Renal cortex interstitium (tissue), 15 donors: ENCODE measurements at places on chromosomes 2 and 18.

- peak; percentile 36 for DNase-seq
Measured at GRCh38 chr2:106839849-106840595, 45.9 kb downstream of the ST6GAL2 start.

DNA sequence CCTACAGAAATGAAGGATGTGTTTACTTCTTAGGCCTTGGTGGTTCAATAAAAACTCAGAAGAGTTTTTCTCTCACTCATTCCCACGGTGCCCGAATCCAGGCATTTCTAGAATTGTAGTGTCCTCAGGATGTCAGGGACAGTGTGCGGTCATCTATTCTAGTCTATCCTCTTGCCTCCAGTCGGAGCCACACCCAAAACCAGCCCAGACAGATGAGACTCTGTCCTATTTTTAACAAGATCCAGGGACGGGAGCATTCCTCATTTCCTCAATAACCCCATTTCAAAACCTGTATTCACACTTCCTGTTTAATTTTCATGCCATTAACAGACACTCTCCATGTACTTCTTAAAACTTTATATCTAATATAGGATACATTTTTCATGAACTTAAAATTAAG, 11.6 kb upstream of the RBMS1 start:
- no peak for DNase-seq

DNA sequence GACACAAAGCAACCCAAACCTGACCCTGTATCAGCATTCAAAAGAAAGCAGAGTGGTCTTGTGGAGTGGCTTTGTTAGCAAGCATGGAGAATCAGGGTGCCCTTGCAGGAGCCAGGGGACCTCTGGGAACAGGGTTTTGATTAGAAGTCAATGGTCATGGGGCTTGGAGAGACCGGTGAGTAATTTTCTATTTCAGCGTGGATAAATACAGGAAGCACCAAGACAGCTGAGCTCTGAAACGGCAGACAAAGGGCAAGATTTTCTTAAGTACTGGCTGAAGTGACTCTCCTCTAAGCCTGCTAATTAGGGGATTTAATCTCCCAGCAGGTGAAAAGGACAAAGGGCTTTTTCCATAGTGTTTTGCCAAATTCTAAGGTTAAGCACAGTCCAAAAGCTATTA, 78.0 kb upstream of the GAREM1 start:
- no peak for DNase-seq

DNA sequence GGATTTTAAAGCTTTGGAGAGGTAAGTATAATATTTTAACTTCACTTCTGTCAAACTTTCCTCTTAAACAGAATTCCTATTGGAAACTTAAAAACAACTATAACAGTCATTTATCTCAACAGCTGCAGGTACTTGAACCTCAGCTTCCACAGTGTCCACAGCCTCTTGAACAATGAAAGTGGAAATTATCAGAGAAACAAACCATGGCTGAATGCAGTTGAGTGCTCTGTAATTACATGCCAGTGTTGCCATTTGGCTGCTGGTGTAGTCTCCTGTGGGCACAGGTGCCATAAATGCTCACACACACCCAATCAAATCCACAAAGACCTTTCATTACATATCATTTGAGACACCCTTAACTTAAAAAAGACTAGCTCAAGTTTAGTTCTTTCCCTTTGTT, 125.1 kb downstream of the CPS1 start:
- DNase-seq = no peak

DNA sequence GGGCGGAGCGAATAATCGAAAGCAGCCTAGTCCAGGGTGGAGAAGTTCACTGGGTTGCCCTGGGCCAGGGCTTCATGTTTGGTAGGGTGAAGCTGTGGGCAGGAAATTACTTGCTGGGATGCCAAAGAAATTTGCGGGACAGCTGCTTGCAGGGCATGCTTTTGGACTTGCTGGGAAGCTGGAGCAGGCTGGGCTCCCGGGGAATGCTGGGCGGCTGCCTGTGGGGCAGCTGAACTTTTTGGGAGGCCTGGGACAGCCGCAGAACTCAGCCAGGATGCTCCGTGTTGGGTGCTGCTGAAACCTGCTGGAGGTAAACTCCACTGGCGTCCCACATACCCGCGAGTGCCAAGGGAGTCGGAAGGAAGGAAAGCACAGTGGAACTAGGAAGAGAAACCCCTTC, 31.9 kb downstream of the ASB1 start:
- no peak for DNase-seq
